Left lung (tissue), 14 donors: ENCODE measurements at places on chromosomes 12 and 14. TPM values are rescaled to one million over a fixed set of nuclear protein-coding genes. Genes with fewer than 3 reads are reported as not detected.

The IQSEC3 gene
- 6.1 TPM for polyA plus RNA-seq

- H3K4me3 ChIP-seq: no peak overlapping the region
- DNase-seq: no peak
- no peaks in the 10 kb centered on the region for H3K4me1 ChIP-seq
- H3K27ac ChIP-seq: no peak overlapping the region
Measured at GRCh38 chr14:29865299-29865698, 62.3 kb downstream of the PRKD1 start.

DNA sequence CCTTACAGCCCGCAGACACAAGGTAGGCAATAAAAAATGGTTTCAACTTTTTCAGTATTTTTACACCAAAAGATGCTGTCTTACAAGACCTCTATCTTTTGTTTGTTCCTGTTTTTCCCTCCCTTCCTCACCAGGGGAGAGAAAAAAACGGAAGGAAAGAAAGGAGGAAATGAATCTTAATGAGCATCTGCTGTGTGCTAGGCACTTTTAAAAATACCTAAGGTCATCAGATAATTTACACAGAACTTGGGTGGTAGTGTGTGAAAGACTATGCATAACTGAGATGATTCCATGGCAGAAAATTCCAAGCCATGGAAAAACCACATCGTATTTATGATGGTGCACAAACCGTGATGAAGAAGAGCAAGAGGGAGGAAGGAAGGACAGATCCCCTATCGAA lies 121.2 kb downstream of the DIP2B start:
- peak overlapping the region; percentile 62 for H3K27ac ChIP-seq
- H3K36me3 ChIP-seq: peaks cover 22% of the 10 kb centered on the region
- peaks cover 49% of the 10 kb centered on the region for H3K4me1 ChIP-seq
- no peaks in the 10 kb centered on the region for H3K27me3 ChIP-seq
- no peak overlapping the region for H3K4me3 ChIP-seq

GRCh38 chr12:67928621-67929383 lies 60.4 kb upstream of the IFNG-AS1 start:
- no peaks in the 10 kb centered on the region for H3K36me3 ChIP-seq
- DNase-seq: no peak
- H3K27ac ChIP-seq: no peak overlapping the region
- no peaks in the 10 kb centered on the region for H3K27me3 ChIP-seq
- H3K4me1 ChIP-seq: no peaks in the 10 kb centered on the region

GRCh38 chr12:117141097-117141898 lies 42.1 kb upstream of the TESC start:
- no peak overlapping the region for H3K4me3 ChIP-seq
- peaks cover 6% of the 10 kb centered on the region for H3K36me3 ChIP-seq
- no peaks in the 10 kb centered on the region for H3K27me3 ChIP-seq
- DNase-seq: no peak
- no peak overlapping the region for H3K27ac ChIP-seq

- H3K27ac ChIP-seq: no peak overlapping the region
- H3K4me3 ChIP-seq: no peak overlapping the region
- DNase-seq: no peak
- H3K4me1 ChIP-seq: no peaks in the 10 kb centered on the region
Measured at GRCh38 chr12:116489116-116489515, 70.1 kb upstream of the MAP1LC3B2 start.

GRCh38 chr14:99603471-99604277 lies at the start of gene CCDC85C:
Gene CCDC85C (minus strand): TSS chr14:99604207. CDS start chr14:99603959, 248 bp downstream.
- H3K36me3 ChIP-seq: no peaks in the 10 kb centered on the region
- H3K27me3 ChIP-seq: peaks cover 47% of the 10 kb centered on the region
- peaks cover 14% of the 10 kb centered on the region for H3K4me1 ChIP-seq
- peak within 1 kb of the TSS; percentile 82 for H3K4me3 ChIP-seq
